ENCODE measurements at places on chromosomes 12 and 14. TPM values are rescaled to one million over a fixed set of nuclear protein-coding genes. Genes with fewer than 3 reads are reported as not detected.

Gene KRT81
- not detected for total RNA-seq

Gene HOXC13
- not detected for total RNA-seq

Gene ZNF385A
- 0.78 TPM for total RNA-seq

- H3K27me3 ChIP-seq: no peaks in the 10 kb centered on the region
- no peak for DNase-seq
- H3K4me3 ChIP-seq: no peak overlapping the region
- H3K27ac ChIP-seq: no peak overlapping the region
- H3K4me1 ChIP-seq: no peaks in the 10 kb centered on the region
These were observed 1029.2 kb upstream of the SEL1L start for GRCh38 chr14:82562881-82563280.

- no peaks in the 10 kb centered on the region for H3K27me3 ChIP-seq
- DNase-seq: peak; percentile 67
- peak overlapping the region; percentile 84 for H3K4me3 ChIP-seq
- peak overlapping the region; percentile 99 for H3K27ac ChIP-seq
- peaks cover 62% of the 10 kb centered on the region for H3K4me1 ChIP-seq
- peaks cover 29% of the 10 kb centered on the region for H3K36me3 ChIP-seq
These were observed 2.5 kb downstream of the C12orf57 start for GRCh38 chr12:6946033-6946919.

- no peaks in the 10 kb centered on the region for H3K4me1 ChIP-seq
- H3K36me3 ChIP-seq: no peaks in the 10 kb centered on the region
- H3K27ac ChIP-seq: no peak overlapping the region
- DNase-seq: no peak
- no peaks in the 10 kb centered on the region for H3K27me3 ChIP-seq
- no peak overlapping the region for H3K4me3 ChIP-seq
These were observed 204.6 kb downstream of the BTG1 start for GRCh38 chr12:91940826-91941570.

- H3K36me3 ChIP-seq: no peaks in the 10 kb centered on the region
- no peak overlapping the region for H3K4me3 ChIP-seq
- peaks cover 76% of the 10 kb centered on the region for H3K27me3 ChIP-seq
- DNase-seq: no peak
- peaks cover 2% of the 10 kb centered on the region for H3K4me1 ChIP-seq
These were observed 16.0 kb upstream of the PLEKHH1 start for GRCh38 chr14:67517083-67517482.

- no peak overlapping the region for H3K4me3 ChIP-seq
- H3K4me1 ChIP-seq: no peaks in the 10 kb centered on the region
- H3K36me3 ChIP-seq: no peaks in the 10 kb centered on the region
- no peak overlapping the region for H3K27ac ChIP-seq
- peaks cover 5% of the 10 kb centered on the region for H3K27me3 ChIP-seq
- DNase-seq: no peak
These were observed 7.2 kb upstream of the NAA30 start for GRCh38 chr14:57383125-57383745.

DNA sequence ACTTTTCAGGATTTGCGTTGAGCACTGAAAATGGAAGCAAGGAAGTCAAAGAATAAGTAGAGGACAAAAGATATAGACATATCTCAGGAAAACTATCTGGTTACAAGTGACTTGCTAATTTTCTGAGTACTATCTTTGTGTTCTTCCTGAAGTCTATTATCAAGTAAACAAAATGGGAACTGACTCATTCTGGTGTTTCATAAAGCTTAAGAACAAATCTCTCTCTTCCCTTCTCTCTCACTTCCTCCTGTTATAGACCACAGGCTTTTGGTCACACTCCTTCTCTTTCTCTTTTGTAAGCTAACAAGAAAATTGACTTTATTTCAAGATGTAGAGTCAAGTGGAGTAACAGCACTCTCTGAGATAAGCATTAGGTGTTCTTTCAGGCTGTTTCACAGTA is 406.6 kb upstream of the SYT1 start:
- H3K27ac ChIP-seq: no peak overlapping the region
- DNase-seq: no peak
- no peak overlapping the region for H3K4me3 ChIP-seq
